Large intestine (tissue), 12 donors: ENCODE measurements at places on chromosomes 4 and X. TPM values are rescaled to one million over a fixed set of nuclear protein-coding genes. Genes with fewer than 3 reads are reported as not detected.

DNA sequence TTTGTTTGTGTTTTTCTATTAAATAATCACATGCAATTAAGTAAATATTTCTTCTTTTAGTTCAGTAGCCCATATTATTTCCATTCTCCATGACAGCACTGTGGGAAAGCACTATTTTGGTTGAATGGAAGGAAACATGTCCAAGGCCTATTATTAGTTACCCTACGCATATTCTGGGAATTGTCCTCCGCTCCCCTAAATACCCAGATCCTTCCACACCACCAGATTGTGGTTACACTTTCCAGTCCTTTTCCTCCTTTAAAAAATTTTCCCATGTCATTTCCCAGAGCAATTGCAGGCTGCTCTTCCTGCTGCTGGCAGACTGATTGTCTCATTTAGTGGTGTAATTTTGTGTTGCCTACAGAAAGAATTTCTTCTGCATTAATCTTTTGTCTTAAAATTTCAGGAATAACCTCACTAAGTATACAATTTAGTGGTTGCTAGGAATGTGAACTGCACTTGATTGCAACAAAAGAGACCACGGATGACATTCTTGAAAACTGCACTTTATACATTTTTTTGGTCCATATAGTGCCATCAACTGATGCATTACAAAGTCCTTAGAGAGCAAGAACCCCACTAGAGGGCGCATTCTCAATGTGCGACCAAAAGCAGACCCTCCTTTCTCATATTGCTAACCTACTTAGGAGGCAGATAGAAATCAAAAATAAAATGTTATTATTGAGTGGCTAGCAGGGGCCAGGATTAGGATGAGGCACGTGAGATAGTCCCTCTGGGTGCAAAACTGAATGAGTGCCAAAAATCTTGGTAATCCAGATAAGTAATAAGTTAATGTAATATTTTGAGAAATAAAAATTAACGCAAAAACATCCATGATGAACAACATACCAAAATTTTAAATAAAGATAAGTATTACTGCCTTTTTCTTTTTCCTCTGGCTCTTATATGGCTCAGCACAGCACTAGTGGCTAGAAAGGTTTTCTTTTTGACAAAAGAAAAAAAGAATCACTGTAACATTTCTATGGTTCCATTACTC lies 98.8 kb upstream of the IQCM start:
- H3K27ac ChIP-seq: no peak overlapping the region
- H3K36me3 ChIP-seq: no peaks in the 10 kb centered on the region
- no peak overlapping the region for H3K4me3 ChIP-seq
- peak; percentile 9 for DNase-seq

GRCh38 chrX:69179380-69179911 lies 14.2 kb upstream of the PJA1 start:
- H3K27ac ChIP-seq: no peak overlapping the region
- no peaks in the 10 kb centered on the region for H3K4me1 ChIP-seq
- no peaks in the 10 kb centered on the region for H3K27me3 ChIP-seq

Gene TMSB15A
- 18.6 TPM for polyA plus RNA-seq

Gene CPZ
- 3.1 TPM for polyA plus RNA-seq

Gene SLC7A11
- polyA plus RNA-seq: 0.96 TPM
